Activated T-cell treated with anti-CD3 and anti-CD28 coated beads, Interleukin-2, amount 50 U/mL, for 72 hours (primary cell): ENCODE measurements at places on chromosomes 7 and 10.

GRCh38 chr10:126528315-126528835 is 140.1 kb upstream of the ADAM12 start:
- DNase-seq = no peak

- DNase-seq = no peak
Measured at GRCh38 chr7:79979437-79979836, 155.2 kb upstream of the GNAI1 start.

- no peak for DNase-seq
Measured at GRCh38 chr10:124423813-124424212, 5.1 kb upstream of the OAT start.

GRCh38 chr10:8221451-8221850 is 167.0 kb downstream of the GATA3 start:
- no peak for DNase-seq

- no peak for DNase-seq
Measured at GRCh38 chr7:47239931-47240421, 341.9 kb downstream of the TNS3 start.

- no peak for DNase-seq
Measured at GRCh38 chr10:74863551-74863950, 37.2 kb downstream of the KAT6B start.

- DNase-seq = no peak
Measured at GRCh38 chr7:115097175-115097671, 175.3 kb downstream of the MDFIC start.

- DNase-seq = no peak
Measured at GRCh38 chr7:137074391-137075030, 206.1 kb downstream of the CHRM2 start.

DNA sequence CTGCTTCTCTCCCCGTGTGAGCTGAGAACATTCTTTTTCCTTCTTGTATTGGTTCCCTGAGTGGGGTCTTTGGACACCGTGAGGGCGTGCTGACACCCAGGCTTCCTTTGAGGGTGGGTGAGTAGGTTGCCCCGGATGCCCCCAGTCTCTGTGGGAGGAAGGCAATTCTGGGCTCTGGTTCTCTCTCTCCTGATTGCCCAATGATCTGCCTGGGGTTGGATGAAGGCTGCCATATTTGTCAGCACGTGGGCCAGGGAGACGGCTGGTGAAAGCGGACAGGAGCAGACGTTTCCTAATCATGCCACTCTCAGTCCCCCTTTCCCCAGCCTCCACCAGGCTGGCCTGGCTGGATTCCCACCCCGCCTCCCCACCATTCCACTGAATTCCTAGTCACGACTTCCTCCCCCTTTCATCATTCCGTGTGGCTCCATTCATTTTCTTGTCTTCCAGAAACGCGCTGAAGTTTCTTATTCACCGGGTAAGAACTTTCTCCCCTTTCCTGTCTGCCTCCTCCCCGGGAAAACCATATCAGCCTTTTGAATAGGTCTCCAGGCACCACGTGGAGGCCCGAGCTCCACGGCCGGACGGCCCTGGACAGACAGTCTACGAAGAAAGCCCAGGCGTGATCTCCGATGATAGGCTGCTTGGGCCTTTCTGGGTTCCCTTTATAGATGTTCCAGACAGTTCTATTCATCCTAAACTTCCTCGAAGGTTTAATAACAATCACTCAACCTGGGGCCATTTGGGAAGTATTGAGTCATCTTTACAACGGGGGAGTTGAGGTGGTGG is 98.7 kb upstream of the NPTX2 start:
- no peak for DNase-seq

- no peak for DNase-seq
Measured at GRCh38 chr10:35821339-35821911, 179.3 kb upstream of the FZD8 start.

DNA sequence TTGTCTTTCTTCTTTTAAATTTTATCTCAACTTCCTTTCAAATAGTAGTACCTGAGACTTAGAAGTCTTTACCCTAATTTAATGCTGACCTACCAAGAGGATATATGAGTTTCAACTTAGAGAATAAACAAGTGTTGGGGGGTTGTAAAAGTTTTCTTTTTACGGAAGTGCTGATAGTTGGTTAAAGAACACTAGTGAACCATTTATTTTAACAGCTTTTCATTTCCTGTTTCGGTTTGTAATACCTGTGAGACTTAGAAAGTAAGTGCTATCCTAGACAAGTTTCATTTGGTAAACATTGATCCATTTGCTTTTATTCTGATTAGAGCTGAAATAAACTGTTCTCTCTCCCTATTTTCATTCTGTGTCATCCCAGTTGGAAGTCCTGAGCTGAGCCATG is 683.1 kb upstream of the SORCS1 start:
- no peak for DNase-seq

- DNase-seq = no peak
Measured at GRCh38 chr7:142796501-142797390, 26.0 kb downstream of the PRSS2 start.

- DNase-seq = no peak
Measured at GRCh38 chr10:105358911-105359310, 717.8 kb downstream of the SORCS3 start.

DNA sequence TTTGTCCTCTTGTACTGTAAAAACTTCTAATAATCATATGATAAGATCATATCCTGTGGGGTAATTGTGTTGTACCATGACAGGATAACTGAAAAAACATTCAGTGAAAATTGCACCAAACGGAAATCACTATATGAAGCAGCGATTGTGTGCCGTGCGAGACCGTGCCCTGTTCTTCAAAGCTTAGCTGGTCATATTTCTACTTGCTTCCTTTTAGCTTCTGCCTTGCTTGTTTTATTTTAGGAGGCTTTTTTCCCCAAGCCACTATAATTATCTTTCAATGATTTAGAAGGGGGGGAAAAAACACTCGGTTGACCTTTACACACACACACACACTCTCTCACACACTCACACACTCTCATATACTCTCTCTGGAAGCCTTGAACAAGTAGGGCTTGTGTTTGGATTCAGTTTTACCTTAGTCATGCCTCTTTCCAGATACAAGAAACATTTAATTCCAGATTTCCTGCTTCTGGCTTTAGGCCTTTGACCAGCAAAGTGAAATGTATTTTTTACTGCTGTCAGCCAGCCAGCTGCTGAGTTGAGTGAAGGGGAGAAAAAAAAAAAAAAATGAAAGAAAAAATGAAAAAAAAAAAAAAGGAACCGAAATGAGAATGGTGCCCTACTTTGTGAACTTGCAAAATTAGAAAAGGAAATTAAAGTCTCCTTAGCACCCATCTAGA is 181.4 kb downstream of the ARID5B start:
- DNase-seq = peak; percentile 39

DNA sequence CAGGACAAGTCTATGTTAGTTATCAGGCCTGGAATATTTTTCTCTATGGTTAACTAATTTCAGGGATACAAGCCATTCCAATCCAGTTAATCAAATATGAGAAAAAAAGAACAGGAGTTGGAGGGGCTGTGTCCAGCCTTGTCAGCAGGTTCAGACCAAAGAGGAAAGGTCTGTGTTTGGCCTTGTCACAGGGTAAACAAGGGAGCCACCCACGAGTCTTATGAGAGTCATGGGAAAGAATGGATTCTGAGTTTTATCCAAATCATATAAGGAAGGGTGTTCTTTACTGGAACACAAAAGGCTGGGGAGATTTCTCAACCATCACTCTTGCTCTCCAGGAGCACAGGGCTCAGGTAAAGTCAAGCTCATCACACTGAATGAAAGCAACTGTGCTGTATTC is 99.1 kb downstream of the XPNPEP1 start:
- no peak for DNase-seq

- no peak for DNase-seq
Measured at GRCh38 chr7:78095549-78095948, 297.0 kb downstream of the PHTF2 start.

DNA sequence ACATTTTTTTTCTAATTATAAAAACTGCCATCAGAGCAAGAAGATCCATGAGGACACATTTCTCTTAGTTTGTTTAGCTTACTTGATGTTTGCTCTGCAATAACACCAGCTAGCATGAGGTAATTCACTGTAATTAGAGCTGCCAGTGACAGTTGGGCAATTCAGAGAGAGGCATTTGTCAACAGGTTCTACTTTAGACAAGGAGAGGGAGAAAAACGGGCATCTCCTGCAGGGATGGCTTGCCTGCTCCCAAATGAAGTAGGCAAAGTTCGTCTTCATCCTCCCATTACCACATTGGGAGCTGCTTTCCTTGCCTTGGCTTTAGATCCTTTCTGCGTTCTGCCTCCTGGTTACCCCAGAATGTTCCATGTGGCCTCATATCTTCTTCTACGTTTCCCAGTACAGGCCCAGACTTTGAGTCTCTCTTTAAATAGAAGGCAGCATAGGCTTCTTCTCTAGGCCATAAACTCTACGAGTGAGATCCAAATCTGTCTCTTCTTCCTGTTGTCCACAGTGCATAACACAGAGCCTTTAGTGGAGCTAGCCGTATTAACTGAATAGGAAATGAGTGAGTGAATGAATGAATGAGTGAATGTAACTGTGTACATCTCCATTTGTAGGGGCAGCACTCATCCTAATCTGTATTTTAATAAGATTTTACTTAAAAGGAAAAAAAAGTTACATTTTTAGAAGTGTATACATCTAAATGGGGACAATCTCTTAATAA is 21.2 kb downstream of the ASB15 start:
- DNase-seq = no peak

DNA sequence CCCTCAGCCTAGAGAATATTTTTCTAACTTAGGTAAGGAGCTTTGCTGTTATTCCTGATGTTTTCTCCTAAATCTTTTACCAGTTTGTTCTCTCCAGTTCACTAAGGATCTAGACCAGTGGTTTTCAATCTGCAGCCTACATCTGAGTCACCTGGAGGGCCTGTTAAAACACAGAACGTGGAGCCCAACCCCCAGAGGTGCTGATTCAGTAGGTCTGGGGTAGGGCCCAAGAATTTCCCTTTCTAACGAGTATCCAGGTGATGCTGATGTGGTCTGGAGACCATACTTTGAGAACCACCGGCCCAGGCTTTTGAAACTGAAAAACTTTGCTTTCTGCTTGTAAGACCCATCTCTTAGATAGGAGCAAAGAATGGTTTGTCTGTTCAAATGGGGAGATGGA is 51.2 kb upstream of the KMT2E start:
- peak; percentile 60 for DNase-seq

DNA sequence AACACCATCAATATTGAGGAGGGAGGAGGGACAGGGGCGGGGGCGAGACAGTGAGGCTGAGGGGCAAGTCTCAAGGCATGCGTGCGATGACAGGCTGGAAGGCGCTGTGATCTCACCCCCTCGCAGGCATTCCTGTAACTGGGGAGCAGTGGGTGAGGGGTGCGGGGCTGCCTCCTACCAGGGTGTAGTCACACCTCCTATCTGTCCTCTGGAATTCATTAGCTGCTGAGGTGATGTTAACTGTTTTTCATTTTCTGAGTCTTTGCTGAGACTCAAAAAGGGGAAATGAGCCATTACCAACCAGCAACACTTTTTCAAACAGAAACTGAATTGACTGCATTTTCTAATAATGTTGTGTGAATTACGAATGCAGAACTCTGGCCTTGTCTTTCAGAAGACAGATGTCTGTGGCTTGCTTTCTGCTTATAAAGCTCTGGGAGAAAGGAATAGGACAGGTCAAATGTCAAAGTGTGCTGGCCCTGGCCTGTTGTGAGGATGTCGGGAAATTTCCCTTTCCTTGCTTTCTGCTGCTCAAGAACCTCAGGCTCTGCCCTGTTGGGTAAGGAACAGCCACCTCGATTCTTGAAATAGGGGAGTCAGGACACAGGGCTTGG is 23.7 kb upstream of the CDH23 start:
- DNase-seq = no peak

DNA sequence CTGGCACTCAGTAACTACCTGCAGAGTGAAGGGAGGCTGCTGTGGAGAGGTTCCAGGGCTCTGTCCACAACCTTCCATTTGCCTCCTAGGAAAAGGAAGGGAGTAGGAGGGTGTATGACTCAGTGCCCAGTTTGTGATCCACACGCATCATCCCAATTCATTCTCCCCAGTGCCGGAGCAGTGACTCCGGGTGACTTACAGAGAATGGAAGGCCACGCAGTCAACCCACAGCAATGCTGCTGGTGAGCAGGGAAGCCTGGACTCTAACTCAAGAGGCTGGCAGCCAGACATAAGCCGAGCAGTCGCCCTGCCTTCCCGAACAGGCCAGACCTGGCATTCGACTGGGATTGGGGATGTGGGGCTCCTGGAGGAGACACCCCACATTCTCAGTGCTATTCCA is 139.9 kb downstream of the SH3PXD2A start:
- DNase-seq = no peak

- DNase-seq = peak; percentile 67
Measured at GRCh38 chr7:35519971-35520809, 174.7 kb downstream of the HERPUD2 start.

DNA sequence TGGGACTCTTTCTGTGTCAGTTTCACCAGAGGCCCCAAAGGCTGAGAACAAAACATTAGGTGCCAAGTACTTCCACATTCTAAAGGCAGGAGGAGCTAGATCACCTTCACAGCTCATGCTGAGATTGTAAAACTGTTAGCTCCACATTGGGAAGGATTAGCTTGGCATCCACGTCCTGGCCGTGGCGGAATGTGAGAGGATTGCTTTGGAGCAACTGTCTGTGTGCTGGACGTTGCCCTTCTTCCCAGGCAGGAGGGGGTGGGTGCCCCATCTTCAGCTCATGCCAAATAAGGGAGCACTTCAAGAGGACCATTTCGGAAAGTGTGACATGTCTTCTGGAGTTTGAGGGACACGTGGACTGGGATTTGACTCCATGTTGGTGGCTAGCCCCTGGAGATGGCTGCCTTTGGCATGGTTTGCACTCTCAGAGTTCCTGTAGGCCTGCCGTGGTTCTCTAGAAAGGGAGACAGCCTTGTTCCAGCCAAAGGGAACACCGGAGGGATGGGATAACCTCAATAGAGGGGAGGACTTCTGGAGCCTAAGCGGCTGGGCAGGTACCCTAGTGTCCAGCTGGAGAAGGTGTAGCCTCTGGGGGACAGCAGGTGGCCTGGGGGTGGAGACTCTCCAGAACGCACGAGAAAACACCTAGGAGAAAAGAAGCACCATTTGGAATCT is 19.9 kb upstream of the FMC1 start:
- no peak for DNase-seq

DNA sequence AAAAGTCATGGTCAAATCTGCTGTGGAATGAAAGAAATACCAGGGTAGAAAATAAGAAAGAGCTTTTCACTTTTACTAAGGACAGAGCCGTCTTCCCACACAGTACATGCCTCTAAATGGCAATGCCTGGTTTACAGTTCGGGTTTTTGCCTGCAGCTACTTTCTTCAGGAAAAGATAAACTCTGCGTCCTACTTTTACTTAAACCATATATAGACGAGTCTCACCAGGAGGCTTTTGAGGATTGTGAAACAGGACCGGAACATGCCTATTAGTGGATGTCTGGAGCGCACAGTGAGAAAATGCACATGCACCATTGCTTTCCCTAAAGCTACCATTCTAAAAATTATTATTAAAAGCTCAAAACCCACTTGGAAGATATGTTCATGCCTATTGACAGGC is 70.5 kb downstream of the KLF6 start:
- DNase-seq = no peak

GRCh38 chr7:102395592-102395872 is 631 bp upstream of the PRKRIP1 start:
- no peak for DNase-seq

GRCh38 chr10:125092564-125093031 is 67.8 kb downstream of the CTBP2 start:
- no peak for DNase-seq
